ENCODE measurements at places on chromosomes 5 and 9.

GRCh38 chr5:131186561-131187256, 16.0 kb downstream of the LYRM7 start:
- no peak for DNase-seq

- DNase-seq: no peak
Measured at GRCh38 chr5:914174-914573, 21.5 kb downstream of the TRIP13 start.

DNA sequence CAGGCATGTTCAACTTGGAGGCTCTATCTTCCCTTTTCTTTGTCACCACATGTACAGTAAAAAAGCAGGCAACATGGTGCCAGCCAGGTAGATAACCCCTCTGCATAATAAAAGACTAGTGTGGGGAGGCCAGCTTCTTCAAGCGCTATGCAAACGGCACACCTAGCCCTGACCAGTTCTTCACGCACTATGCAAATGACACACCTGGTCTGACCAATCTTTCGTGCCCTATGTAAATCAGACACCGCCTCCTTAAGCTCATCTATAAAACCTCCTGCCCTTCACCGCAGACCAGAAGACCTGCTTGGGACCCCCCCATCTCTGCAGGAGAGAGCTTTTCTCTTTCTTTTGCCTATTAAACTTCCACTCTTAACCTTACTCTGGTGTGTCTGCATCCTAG, 28.1 kb upstream of the UGCG start:
- DNase-seq: no peak

- DNase-seq: no peak
Measured at GRCh38 chr5:39197556-39197955, 21.8 kb downstream of the FYB1 start.

GRCh38 chr5:589173-589572, 23.0 kb upstream of the CEP72 start:
- no peak for DNase-seq
